ENCODE measurements at places on chromosomes 1 and 21.
A peak's percentile ranks its signal among the peaks of the same experiment; 100 is the strongest.

GRCh38 chr21:39029900-39030884 is 153.1 kb downstream of the PSMG1 start:
- peak; percentile 74 for DNase-seq

DNA sequence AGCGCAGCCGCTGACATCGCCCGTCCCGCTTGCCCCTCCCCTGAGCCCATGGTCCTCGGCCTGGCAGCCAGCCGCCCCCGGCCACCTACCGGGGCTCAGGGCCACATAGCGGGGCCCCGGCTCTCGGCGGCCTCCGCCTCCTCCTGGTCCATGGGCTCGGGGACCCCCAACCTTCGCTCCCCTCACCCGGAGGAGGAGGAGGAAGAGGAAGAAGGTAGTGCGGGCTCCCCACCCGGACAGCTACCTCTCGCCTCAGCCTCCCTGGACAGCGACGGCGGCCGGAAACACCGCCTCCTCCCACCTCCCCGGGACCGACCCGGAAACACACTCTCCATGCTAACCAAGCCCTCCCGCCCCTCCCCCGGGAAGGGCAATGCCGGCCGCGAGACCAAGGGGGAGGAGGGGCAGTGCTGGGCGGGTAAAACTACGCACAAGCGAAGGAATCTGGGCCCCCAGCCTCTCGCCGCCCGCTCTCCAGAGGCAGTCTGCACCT is at the start of gene KIAA0319L:
KIAA0319L (minus strand) TSS at position 286 of the 493 bp plus-strand sequence. CDS start 2,912 bp downstream, outside the sequence.
- DNase-seq: peak; percentile 79

GRCh38 chr1:243416495-243416894 is 160.7 kb downstream of the SDCCAG8 start:
- DNase-seq: no peak

DNA sequence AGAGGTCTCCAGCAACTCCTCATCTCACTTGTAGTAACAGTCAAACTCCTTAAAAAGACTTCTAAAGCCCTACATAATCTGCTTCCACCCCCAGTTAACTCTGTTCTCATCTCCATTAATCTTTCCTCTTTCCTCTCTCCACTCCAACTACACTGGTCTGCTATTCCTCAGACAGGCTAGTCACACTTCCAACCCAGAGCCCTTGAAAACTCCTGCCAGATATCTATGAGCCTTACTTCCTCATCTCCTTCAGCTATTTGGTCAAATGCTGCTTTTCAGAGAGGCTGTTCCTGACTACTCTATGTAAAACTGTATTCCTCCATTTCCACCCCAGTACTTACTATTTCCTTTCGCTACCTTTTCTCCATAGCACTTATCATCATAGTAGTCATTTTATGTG is 24.4 kb downstream of the PCP4L1 start:
- no peak for DNase-seq

DNA sequence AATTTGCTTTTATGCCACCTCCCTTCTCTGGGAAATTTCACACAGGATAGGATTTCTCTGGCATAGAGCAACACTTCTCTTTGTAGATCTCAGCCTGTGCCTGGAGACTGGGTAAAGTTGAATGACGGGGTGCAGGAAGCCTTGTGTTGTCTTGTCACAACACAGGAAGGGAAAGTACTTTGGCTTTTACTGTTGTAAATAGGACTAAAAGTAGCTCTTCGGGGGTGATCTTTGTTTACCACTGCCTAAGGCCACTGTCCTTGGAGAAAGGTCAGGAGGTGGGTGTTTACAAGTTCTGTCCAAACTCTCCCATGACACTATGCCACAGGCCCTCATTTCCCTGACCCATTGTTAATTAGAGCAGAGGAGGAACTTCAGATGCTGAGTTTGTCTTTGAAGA is 139.7 kb downstream of the FGGY start:
- no peak for DNase-seq

GRCh38 chr1:50430010-50430405 is 6.8 kb upstream of the DMRTA2 start:
- no peak for DNase-seq

DNA sequence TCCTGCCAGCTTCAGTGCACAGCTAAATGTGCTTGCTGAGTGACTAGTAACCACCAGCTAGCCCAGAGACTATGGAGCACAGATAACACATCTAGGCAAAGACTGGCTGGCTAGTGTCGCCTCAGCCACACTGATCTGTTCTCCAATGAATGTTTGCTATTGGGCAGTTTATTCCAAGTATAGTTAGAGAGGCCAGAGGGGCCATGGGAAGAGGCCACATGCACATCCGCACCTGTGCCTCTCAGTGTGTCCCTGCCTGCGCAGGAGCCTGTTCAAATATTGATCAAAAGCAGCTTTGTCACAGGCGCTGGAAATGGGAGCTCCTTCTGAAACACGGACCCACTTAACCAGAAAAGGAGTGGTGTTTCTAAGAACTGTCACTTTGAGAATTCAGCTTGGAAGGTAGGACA is 51.3 kb upstream of the ATP1A1 start:
- DNase-seq: no peak

DNA sequence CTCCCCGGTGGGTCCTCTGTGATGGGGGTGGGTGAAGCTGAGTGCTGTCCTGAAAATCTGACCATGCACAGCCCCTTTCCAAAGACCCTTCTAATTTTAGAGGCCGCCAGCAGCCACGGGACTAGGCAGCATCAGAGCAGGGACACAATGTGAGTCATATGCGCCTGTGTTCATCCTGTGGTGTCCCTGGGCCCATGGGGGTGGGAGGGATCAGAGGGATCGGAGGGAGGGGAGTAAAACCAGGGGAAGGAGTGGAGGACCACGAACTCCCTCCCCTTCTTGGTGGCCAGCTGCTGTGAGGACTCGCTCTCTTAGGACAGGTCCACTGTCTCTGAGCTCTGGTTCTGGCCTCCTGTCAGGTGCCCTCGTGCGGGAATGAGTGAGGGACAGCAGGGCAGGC is 61.5 kb downstream of the ADARB1 start:
- no peak for DNase-seq

GRCh38 chr1:153057375-153057774 is at the start of gene SPRR2A:
SPRR2A (minus strand) TSS chr1:153057512; CDS start chr1:153056735, 777 bp downstream.
- no peak for DNase-seq

DNA sequence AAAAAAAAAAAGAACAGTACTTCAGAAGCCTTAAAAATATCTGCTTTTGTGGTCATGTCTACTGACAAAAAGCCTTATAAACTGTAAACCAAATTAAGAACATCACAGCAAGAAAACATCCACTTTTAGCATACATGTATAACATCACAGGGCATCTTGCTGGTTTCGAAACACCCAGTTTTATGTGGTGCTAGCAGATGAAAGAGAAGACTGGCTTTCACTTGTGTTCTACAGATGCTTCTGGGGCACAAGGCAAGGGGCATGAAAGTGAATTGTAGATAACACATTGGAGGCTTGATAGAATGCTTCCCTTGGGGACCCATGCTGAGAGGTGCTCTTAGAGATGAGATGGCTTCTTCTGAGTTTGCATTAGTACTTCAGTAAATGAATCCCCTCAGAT is 543.7 kb upstream of the PKN2 start:
- DNase-seq: no peak
